ENCODE measurements at places on chromosomes 5 and 9.

DNA sequence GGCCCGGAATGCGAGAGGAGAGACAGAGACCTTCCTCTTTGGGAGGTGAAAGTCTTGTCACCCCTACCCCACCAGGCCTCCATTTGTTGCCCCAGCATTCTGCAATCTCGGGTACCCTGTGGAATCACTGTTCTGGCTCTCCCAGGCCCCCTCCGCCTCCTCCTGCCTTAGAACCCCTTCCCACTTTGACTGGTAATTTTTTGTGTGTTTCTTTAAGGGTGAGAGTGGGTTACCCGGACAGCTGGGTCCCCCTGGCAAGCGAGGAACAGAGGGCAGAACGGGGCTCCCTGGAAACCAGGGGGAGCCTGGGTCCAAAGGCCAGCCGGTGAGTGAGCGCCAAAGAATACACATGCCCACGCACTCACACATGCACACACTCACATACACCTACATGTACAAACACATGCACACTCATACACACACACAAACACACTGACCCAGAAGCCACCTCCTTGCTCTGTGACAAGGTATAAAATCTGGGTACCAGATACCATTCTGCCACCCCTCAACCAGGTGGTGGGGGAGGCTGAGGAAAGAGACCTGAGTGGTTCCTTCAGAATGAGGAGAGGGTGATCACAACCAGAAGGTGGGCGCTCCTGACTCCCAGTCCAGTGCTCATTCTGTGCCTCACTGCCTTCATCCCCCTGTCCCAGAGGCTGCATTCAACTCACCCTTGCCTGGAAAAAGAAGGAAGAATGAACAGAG lies 30.9 kb upstream of the ORM1 start:
- DNase-seq = no peak

DNA sequence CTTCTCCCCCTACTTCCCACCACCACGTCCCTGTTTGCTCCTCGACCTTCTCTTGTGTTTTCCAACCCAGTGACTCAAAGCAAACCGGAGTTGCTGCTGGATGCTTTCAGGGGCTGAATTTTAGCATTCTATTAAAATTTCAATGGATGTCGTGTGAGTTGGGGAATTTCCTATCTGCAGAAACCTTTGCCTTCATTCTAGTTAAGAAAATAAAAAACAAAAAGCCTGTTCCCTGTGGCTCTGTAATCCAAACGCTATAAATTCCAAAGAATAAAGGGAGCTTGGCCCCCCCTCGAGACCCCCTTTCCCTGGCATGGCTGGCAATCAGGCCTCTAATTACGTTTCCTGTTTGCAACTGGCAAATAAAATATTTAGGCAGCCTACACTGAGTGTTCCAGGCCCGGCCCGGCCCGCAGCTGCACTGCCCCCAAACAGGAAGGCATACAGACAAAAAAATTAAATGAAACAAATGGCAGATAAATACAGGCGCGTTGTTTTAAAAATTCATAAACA lies 139.4 kb upstream of the PPP1R26 start:
- DNase-seq = no peak

- DNase-seq = no peak
These were observed 15.1 kb downstream of the SLCO6A1 start for GRCh38 chr5:102483736-102484135.

GRCh38 chr9:136910901-136911245 lies 24.6 kb downstream of the TRAF2 start:
- DNase-seq = no peak

DNA sequence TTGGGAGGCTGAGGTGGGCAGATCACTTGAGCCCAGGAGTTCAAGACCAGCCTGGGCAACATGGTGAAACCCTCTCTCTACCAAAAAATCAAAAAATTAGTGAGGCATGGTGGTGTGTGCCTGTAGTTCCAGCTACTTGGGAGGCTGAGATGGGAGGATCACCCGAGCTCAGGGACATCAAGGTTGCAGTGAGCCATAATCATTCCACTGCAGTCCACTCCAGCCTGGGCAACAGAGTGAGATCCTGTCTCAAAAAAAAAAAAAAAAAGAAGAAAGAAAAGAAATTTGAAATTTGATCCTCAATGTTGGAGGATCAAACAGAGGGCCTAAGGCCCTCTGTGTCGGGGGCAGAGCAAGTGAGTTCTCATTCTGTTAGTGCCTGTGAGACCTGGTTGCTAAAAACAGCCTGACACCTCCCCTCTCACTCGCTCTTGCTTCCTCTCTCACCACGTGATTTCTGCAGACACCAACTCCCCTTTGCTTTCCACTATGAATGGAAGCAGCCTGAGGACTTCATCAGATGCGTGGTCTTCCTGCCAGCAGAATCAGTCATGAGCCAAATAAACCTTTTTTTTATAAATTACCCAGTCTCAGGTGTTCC lies 8.4 kb upstream of the GOLPH3 start:
- no peak for DNase-seq

DNA sequence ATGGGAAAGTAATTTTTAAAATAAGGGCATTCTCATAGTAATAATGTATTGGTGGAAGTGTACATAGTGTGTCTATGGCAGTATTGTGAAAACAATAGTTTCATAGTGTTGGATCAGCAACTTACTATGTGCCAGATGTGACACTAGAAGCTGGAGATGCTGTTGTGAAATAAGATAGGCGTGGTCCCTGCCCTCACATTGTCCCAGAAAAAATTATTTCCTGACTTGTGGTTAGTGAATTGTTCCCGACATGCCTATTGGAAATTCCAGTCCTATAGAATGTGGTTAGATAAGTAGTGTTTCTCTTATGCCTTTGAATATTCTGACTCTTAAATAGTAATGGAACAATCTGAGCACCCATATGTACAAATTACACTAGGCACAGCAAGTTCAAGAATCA lies 55.3 kb upstream of the MTAP start:
- no peak for DNase-seq
